Activated CD4-positive, alpha-beta T cell treated with anti-CD3 and anti-CD28 coated beads for 1 hour (primary cell): ENCODE measurements at places on chromosomes 13 and 19.

GRCh38 chr13:51041126-51041525 lies 69.9 kb downstream of the C13orf42 start:
- no peak for DNase-seq

GRCh38 chr19:18223860-18224524 lies 2.2 kb downstream of the PDE4C start:
- DNase-seq: no peak

DNA sequence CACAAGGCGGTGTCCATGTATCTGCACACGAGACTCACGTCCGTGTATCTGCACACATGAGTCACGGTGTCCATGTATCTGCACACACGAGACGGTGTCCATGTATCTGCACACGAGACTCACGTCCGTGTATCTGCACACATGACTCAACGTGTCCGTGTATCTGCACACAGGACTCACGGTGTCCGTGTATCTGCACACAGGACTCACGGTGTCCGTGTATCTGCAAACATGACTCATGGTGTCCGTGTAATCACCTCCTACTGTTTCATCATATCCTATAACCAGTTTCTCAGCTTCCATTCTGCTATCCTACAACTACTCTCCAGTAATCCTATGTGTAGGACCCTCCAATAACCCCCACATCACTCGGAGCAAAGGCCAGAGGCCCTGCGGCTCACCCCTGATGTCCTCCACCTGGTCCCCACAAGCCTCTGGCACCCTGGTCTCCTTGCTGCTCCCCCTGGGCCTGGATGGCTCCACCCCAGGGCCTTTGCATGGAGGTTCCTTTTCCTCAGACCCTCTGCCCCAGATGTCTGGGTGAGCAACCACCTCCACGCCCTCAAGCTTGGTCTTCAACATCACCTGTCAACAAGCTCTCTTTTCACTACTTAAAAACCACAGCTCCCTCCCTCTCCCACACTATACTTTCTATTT lies 2.5 kb upstream of the TMEM255B start:
- no peak for DNase-seq

GRCh38 chr13:98487522-98487921 lies 89.4 kb downstream of the STK24 start:
- DNase-seq: no peak

DNA sequence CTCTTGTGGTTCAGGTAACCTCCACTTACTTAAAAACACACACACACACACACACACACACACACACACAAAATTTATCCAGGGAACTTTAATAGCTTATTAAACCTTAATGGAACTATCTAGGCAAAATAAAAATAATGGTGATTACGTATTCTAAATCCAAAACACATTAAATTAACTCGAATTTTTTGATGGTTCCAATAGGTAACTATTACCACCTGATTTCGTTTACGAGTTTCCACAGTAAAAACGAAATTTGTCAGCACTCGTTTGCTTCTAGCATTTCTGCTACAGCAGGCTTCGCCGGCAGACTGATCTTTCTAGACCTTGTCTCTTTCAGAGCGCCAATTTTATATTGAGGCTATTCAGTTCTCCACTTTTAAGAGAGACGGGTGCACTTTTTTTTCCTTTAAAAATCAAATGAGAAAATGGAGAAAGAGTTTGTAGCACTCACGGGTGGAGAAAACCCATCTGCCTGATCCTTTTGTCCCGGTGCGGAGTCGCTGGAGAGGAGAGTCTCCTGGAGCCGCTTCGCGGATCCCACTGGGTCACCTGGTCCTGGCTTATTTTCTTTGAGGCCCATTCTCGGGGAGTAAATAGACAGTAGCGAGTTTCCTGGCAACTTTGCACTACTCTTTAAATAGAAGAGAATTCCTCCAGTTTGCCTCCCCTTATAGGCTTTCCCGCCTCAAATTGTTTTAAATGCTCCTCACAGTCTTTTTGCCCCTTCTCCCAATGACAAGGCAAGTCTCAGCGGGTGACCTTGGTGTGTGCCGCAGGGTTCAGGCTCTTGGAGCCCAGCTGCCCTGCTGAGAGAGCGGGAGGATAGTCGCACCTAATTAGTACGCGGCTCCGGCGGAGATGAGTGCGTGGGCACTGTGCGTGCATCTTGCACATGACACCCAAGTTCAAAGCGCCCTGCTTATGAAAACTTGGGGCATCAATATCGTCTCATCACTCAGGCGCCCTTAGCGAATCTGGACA lies 117.0 kb downstream of the KCNRG start:
- DNase-seq: no peak

DNA sequence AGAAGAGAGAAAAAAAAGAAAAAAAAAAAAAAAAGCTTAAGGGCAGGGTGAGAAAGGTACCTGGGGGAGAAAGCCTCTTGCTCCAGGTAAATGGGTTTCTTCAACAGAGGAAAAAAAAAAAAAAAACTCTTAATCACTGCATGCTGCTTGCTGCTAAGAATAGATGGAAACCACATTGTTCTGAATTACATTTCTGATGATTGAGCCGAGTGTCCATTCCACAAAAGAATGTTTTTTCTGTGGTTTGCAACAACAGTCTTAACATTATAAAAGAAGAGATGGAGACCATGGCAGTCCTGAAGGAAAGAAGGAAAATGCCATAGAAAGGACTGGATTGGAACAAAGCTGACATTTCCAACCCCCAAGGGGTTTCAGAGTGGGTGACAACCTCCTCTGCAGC lies 1312.7 kb downstream of the SLITRK1 start:
- DNase-seq: no peak

GRCh38 chr19:16824658-16825311 lies 4.4 kb upstream of the SIN3B start:
- no peak for DNase-seq

DNA sequence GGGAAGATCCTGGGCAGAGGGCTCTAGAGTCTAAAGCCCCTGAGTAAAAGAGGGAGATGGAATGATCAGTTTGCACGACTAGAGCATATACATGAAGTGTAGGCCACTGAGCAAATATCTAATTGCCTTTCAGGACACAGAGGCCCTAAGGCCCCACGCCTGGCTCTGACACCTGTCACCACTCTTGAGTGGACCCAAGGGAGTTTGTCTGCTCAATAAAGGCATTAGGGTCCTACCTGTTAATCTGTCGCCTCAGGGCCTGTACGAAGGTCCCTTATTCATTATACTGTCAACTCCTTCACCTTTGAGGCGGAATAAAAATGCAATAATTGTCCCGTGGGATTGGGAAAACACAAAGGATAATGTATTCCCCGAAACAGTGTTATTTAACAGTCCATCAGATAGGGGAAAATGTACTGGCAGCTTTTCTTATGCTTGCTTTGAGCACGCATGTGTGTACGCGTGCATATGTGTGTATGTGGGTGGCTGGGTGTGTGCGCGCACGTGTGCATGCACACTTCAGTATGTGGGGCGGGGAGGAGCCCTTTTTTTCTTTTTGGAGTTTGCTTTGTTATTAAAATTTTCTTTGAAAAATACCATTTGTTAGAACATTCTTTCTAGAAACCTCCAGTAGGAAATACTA lies 161.8 kb upstream of the SERP2 start:
- DNase-seq: no peak

DNA sequence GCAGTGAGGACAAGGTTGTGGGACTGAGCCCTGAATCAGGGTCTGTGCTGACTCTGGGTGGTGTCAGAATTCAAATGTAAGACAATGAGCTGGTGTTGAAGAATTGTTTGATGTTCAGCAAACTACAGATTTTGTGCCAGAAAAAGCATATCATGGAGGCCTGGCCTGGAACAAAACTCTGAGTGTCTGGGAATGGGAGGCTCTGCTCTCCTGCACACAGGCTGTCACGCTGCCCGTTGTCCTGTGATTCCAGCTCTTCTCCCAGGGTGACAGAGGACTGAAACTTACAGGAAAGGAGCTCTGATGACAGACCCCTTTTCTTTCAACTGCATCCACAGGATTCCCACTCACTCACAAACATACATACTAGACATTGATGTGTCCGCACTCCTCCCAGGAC lies 120.1 kb downstream of the ZNF486 start:
- DNase-seq: no peak

DNA sequence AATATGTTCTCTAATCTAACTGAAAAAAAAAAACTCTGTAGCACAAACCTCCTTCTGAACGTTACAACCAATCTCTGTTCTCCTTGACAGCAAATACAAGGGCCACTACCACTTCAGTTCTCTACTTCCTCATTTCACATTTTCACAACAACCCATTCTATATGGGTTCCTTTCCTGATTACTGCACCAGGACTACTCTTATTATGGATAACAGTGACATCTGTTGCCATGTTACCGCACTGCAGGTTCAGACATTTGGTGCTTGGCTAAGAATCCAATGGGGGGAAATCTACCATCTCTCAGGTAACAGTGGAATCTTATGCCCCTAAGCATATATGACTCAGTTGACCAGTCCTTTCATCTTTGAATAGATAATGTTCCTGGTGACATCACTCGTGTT lies 11.6 kb upstream of the FPR3 start:
- DNase-seq: no peak

DNA sequence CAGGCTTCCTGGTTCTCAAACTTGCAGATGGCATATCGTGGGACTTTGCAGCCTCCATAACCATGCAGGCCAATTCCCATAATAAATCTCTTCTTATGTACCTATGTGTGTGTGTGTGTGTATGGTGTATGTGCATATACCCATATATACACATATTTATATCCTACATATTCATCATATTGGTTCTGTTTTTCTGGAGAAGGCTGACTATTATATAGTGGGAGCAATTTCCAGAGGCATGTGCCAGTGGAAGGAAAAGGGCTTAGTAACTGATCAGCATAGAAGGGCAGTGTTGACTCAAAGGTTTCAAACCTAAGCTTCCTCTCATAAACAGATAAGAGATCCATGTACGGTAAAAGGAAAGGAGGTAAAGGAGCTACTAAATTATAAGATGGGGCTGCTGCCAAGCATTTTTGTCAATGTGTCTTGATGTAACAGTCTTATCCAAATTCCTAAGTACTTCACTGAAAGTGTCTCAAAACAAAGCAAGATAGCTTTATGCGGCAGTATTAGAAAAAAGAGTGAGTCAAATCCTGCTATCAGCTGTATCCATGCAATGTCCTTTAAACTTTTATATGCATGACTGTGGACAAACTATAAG lies 432.1 kb downstream of the TBC1D4 start:
- DNase-seq: no peak

DNA sequence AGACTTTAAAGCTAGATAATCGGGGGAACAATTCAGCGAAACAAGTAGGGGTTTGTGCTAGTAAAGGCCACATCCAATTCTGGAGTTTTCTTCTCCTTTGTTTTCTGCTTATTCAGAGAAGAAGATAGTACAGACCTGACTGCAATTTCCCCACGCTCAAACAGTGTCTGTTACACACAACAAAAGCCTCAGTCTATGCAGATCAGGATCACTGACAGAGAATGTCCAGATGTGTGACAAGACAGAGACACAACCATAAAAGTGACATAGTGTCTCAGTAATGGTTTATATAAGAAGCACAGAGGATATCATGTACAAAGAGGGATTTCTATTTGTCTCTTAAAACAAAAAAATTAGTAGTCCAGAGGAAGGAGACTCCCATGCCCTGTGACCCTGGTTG lies 70.7 kb upstream of the GTF3A start:
- DNase-seq: no peak

DNA sequence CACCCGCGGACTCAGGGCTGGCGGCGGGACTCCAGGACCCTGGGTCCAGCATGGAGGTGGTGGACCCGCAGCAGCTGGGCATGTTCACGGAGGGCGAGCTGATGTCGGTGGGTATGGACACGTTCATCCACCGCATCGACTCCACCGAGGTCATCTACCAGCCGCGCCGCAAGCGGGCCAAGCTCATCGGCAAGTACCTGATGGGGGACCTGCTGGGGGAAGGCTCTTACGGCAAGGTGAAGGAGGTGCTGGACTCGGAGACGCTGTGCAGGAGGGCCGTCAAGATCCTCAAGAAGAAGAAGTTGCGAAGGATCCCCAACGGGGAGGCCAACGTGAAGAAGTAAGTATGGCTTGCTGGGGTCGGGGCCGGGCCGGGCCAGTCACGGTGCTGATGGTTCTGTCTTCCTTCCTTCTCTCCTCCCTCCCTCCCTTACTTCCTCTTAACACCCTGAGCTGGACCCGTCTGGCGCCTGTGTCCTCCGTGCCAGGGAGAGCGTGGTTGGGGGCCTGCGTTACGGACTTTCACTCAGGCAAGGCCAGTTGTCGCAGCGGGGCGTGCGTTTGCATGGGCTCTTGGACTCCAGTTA lies 1.4 kb downstream of the STK11 start:
- no peak for DNase-seq

- no peak for DNase-seq
These were observed 116.1 kb downstream of the DNAJC3 start for GRCh38 chr13:95793018-95793555.

- no peak for DNase-seq
These were observed at the start of gene PMIS2 for GRCh38 chr19:35585848-35586247. TSS of gene PMIS2 (plus strand) at chr19:35586173. CDS start at chr19:35586260, 87 bp downstream.

GRCh38 chr13:20160306-20161274 lies at the start of gene GJA3:
TSS of gene GJA3 (minus strand) at chr13:20161052. CDS start at chr13:20143288, 17,764 bp downstream.
- peak; percentile 43 for DNase-seq

- DNase-seq: no peak
These were observed 61.6 kb upstream of the PCDH17 start for GRCh38 chr13:57569986-57570385.

DNA sequence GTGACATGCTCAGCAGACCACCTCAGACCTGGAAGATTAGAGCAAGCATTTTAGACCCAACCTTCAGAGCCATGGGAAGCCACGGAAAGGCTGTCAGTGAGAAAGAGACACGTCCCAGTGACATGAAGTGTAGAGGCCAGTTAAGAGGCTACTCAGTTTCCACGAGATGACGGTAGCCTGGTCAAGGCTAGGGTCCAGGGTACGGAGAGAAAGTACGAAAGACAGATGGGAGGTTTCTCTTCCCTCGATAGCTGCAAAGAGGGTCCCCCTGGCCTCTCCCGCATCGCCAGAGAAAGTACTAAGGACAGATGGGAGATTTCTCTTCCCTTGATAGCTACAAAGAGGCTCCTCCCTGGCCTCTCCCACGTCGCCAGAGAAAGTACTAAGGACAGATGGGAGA lies 8.6 kb downstream of the ZSCAN5A start:
- no peak for DNase-seq

DNA sequence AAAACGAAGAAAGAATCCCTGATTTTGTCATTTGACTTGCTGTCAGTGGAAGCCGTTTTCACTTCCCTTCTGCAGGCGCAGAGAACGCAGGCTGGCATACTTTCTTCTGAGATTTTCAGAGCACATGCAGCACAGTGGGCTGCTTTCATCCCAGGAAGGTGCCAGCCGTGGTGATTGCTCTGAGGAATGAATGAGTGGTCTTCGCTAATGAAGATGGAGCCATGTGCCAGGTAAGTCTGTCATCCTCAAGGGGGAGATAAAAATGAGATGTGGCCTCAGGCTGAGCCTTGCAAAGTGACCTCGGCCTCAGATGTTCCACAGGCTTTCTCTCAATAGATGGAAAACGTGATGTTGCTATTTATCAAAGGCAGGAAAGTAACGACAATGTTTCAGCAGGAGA lies 94.6 kb upstream of the FARP1 start:
- no peak for DNase-seq

GRCh38 chr13:99737481-99738245 lies 233.9 kb downstream of the ZIC5 start:
- DNase-seq: no peak

DNA sequence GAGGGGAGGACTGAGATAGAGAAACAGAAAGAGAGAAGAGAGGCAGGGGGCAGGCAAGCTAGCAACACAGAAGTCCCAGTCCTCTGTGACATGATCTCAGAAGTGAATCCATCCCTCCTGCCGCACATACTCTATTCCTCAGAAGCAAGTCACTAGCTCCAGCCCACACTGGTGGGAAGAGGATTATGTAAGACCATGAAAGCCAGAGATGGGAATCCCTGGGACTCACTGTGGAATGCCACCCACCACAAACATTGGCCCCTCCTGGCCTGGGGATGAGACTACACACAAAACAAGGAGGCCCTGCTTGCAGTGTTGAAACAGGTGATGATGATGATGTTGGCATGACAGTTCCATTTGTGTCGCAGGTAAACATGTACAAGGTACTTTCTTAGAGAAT lies 419.9 kb downstream of the IRS2 start:
- no peak for DNase-seq
